ENCODE measurements at places on chromosomes 7 and 10. TPM values are rescaled to one million over a fixed set of nuclear protein-coding genes. Genes with fewer than 3 reads are reported as not detected.

SORCS1 gene
- total RNA-seq: 4.9 TPM

- DNase-seq: no peak
- no peaks in the 10 kb centered on the region for H3K4me1 ChIP-seq
- H3K27ac ChIP-seq: no peak overlapping the region
- no peak overlapping the region for H3K4me3 ChIP-seq
Observed at GRCh38 chr10:12586741-12587140, 237.4 kb downstream of the CAMK1D start.

PILRA gene
- 7.3 TPM for total RNA-seq

RALA gene
- total RNA-seq: 68.5 TPM

- no peak overlapping the region for H3K4me3 ChIP-seq
- no peaks in the 10 kb centered on the region for H3K4me1 ChIP-seq
- H3K27me3 ChIP-seq: no peaks in the 10 kb centered on the region
- DNase-seq: no peak
Observed at GRCh38 chr7:32809347-32809746, 82.2 kb downstream of the KBTBD2 start.

CPN1 gene
- total RNA-seq: 0.15 TPM

TMEM225B gene
- total RNA-seq: not detected

MMD2 gene
- not detected for total RNA-seq

GRCh38 chr7:123562121-123562520 lies 4.5 kb upstream of the NDUFA5 start:
- H3K4me1 ChIP-seq: no peaks in the 10 kb centered on the region
- no peaks in the 10 kb centered on the region for H3K27me3 ChIP-seq
- no peak overlapping the region for H3K4me3 ChIP-seq

DNA sequence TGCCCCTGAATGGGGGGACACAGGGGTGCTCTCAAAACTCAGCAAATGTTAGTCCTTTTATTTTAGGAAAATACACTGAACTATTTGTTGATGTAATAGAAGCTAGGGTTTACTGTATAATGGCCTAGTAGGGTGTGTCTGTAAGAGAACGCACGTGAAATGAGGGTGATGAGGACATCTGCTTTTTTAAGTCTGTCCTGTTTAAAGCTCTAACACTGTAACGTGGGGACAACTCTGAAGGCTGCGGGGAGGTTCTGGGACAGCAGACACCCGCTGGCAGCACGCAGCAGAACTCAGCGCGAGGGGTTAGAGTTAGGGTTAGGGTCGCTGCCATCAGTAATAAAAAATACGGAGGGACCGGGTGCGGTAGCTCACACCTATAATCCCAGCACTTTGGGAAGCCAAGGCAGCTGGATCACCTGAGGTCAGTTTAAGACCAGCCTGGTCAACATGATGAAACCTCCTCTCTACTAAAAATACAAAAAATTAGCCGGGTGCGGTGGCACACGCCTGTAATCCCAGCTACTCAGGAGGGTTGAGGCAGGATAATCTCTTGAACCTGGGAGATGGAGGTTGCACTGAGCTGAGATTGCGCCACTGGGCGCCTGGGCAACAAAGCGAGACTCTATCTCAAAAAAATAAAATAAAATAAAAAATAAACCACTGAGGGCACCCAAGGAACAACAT lies 98.0 kb downstream of the CTBP2 start:
- peaks cover 2% of the 10 kb centered on the region for H3K36me3 ChIP-seq
- H3K27me3 ChIP-seq: no peaks in the 10 kb centered on the region
- no peak for DNase-seq
- H3K27ac ChIP-seq: no peak overlapping the region

- H3K4me1 ChIP-seq: peaks cover 15% of the 10 kb centered on the region
- no peaks in the 10 kb centered on the region for H3K36me3 ChIP-seq
- peak overlapping the region; percentile 65 for H3K4me3 ChIP-seq
- H3K27me3 ChIP-seq: peaks cover 12% of the 10 kb centered on the region
- no peak overlapping the region for H3K27ac ChIP-seq
Observed at GRCh38 chr7:130141884-130142653, 63.1 kb downstream of the TMEM209 start.

DNA sequence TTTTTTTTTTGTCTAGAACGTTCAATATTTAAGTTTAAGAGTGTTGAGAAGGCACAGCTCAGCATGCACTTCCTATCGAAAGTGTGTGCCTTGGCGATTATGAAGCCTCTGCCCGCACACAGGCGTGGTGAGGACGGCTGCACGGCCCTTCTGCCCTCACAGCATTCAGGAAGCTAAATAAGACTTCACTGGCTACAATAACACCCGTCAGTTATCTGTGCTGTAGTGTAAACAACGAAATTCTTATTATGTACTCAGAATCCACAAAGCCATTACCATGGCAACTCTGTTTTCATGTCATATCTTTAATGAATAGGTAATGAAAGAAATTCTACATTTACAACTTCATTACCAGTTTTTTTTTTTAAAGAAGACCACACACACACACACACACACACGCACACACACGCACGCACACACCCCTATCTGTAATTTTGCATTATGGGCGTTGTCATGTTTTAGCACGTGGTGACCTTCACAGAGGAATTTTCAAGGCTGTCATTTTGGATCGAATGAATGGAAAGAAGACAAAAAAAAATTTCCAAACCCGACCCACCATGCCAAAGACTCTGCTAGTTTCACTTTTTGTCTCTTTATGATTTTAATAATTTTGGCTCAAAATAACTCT lies 254.8 kb upstream of the CTBP2 start:
- H3K4me1 ChIP-seq: no peaks in the 10 kb centered on the region
- no peak overlapping the region for H3K27ac ChIP-seq
- no peak overlapping the region for H3K4me3 ChIP-seq
- no peak for DNase-seq
- no peaks in the 10 kb centered on the region for H3K27me3 ChIP-seq

HTRA1 gene
- 15.8 TPM for total RNA-seq

GRCh38 chr7:99648843-99649242 lies 31.0 kb downstream of the CYP3A5 start:
- no peaks in the 10 kb centered on the region for H3K4me1 ChIP-seq
- H3K36me3 ChIP-seq: no peaks in the 10 kb centered on the region
- no peaks in the 10 kb centered on the region for H3K27me3 ChIP-seq
- DNase-seq: no peak
- no peak overlapping the region for H3K4me3 ChIP-seq

- H3K27me3 ChIP-seq: peaks cover 2% of the 10 kb centered on the region
- DNase-seq: no peak
- no peak overlapping the region for H3K4me3 ChIP-seq
- no peak overlapping the region for H3K27ac ChIP-seq
- no peaks in the 10 kb centered on the region for H3K36me3 ChIP-seq
Observed at GRCh38 chr10:98055841-98056516, 25.6 kb upstream of the CRTAC1 start.

DNA sequence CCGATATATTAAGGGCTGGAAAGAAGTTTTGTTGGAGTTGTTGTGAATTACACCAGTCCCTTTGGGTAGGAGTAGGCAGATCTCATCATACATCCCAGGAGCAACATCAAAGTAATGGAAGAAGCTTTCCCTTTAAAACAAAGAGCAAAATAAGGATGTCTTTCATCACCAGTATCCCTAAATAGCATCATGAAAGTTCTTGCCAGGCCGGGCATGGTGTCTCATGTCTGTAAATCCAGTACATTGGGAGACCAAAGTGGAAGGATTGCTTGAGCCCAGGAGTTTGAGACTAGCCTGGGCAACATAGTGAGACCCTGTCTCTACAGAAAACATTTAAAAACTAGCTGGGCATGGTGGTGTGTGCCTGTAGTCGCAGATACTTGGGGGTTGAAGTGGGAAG lies 38.7 kb downstream of the LRRC20 start:
- no peak for DNase-seq
- no peak overlapping the region for H3K27ac ChIP-seq
- no peak overlapping the region for H3K4me3 ChIP-seq
- H3K4me1 ChIP-seq: no peaks in the 10 kb centered on the region
- no peaks in the 10 kb centered on the region for H3K27me3 ChIP-seq
- no peaks in the 10 kb centered on the region for H3K36me3 ChIP-seq

PTER gene
- 7.8 TPM for total RNA-seq

DNA sequence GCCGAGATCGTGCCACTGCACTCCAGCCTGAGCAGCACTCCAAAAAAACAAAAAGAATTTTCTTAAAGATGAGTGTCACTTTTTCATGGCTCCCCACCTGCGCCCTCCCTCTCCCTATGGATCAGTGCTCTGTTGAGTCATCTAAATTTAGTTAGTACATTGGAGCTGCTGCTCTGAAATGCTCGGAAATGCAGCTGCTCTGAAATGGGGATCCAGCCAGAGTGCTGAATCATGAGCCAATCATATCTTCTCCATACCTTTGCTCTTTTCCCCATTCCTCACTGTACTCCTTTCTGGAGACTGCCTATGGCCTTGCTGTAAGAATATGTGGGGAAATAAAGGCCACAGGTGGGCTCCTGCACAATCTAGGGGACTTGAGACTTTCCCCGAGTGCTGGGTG lies 188.8 kb downstream of the ZNF438 start:
- no peaks in the 10 kb centered on the region for H3K27me3 ChIP-seq
- H3K4me3 ChIP-seq: no peak overlapping the region

- no peaks in the 10 kb centered on the region for H3K4me1 ChIP-seq
- H3K27me3 ChIP-seq: no peaks in the 10 kb centered on the region
- H3K36me3 ChIP-seq: no peaks in the 10 kb centered on the region
- no peak overlapping the region for H3K27ac ChIP-seq
Observed at GRCh38 chr7:10300577-10300976, 673.1 kb upstream of the PHF14 start.

DNA sequence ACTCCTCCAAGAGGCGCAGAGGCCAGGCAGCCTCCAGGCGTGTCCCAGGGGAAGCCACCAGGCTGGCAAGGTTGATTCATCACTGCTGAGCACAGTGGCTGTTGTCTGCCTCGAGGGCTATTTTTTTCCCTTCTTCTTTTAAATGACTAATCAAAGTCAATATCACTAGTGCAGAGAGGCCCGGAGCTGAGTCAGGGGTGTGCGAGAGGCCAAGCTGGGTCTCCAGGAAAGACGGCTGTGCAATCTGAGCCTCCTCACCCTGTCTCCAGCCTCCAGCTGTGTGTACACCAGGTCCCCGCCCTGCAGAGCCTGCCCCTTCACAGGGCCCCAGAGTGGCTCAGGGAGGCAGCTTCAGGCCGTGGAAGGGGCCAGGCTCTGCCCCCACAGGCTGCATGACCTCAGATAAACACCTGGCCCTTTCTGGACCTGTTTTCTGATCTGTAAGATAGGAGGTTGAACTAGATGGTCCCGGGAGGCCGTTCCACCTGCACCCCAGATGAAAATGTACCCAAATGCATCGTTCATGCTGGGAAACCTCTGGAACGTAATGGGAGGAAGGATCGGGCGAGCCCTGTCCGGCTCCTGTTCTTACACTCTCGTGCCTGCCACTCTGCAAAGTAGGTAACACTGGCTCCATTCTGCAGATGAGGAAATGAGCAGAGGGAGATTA lies 3.7 kb downstream of the STX1A start:
- no peak overlapping the region for H3K27ac ChIP-seq
- H3K27me3 ChIP-seq: peaks cover 10% of the 10 kb centered on the region
- H3K4me3 ChIP-seq: no peak overlapping the region
- DNase-seq: no peak
- H3K4me1 ChIP-seq: no peaks in the 10 kb centered on the region
- H3K36me3 ChIP-seq: no peaks in the 10 kb centered on the region

CAV2 gene
- total RNA-seq: 6.4 TPM

- no peak for DNase-seq
- H3K27me3 ChIP-seq: no peaks in the 10 kb centered on the region
- H3K4me1 ChIP-seq: no peaks in the 10 kb centered on the region
- no peaks in the 10 kb centered on the region for H3K36me3 ChIP-seq
- H3K27ac ChIP-seq: no peak overlapping the region
- no peak overlapping the region for H3K4me3 ChIP-seq
Observed at GRCh38 chr10:78434886-78435285, 401.2 kb downstream of the RPS24 start.

DNA sequence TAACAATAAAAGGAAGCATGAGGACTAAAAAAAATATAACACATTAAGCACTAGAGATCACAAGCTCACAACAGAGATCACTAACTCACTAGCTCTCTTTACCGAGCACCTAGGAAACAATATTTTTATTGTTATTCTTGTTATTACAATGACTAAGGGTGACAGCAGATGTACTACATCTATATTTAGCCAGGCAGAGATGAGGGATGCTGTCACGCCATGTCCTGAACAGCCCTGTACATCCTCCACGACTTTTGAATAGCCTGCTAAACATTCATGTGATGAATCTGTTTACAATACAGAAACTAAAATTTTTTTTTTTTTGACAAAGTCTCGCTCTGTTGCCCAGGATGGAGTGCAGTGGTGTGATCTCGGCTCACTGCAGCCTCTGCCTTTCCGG lies 22.7 kb downstream of the FAM133B start:
- no peak overlapping the region for H3K4me3 ChIP-seq
- no peak for DNase-seq
- peaks cover 2% of the 10 kb centered on the region for H3K36me3 ChIP-seq
- H3K27ac ChIP-seq: no peak overlapping the region
- H3K4me1 ChIP-seq: no peaks in the 10 kb centered on the region

GRCh38 chr10:78578929-78579328 lies 489.8 kb upstream of the ZMIZ1 start:
- H3K4me1 ChIP-seq: no peaks in the 10 kb centered on the region
- H3K27ac ChIP-seq: no peak overlapping the region

PMS2 gene
- total RNA-seq: 12.1 TPM

DNA sequence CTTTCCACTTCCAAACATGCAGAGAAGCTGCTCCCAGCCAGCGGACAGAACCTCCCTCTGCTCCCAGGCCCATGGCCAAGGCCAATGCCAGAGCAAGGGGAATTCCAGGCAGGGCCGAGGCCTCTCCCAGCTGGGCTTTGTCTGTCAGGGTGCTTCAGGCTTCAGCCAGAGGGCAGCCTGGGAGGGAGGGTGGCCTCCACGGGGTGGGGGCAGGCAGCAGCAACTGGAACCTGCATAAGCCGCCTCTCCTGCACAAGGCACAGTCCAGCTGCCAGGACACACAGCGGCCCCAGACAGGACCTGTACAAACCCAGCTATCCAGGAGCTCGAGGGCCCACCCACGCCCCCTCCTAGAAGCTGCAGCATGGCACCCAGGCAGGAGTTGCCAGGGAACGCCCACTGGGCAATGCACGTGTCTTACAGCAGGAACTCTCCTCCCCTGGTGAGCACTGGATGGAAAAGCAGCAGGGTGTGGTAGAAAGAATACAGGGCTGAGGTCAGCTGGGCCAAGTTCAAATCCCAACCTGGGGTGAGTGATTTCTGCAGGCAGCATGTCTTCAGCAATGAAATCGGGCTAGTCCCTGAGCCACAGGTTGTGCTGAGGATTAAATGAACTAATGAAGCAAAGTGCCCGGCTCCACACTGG lies 7.6 kb downstream of the FAM53B start:
- H3K36me3 ChIP-seq: no peaks in the 10 kb centered on the region
- no peaks in the 10 kb centered on the region for H3K27me3 ChIP-seq
- no peak for DNase-seq
- no peak overlapping the region for H3K4me3 ChIP-seq
- H3K4me1 ChIP-seq: peaks cover 35% of the 10 kb centered on the region

GRCh38 chr10:23345861-23346260 lies 1.3 kb upstream of the C10orf67 start:
- H3K4me1 ChIP-seq: peaks cover 6% of the 10 kb centered on the region
- H3K27ac ChIP-seq: no peak overlapping the region
- no peak for DNase-seq
- no peaks in the 10 kb centered on the region for H3K36me3 ChIP-seq
- peaks cover 3% of the 10 kb centered on the region for H3K27me3 ChIP-seq
- H3K4me3 ChIP-seq: no peak overlapping the region

GRCh38 chr10:105797234-105797890 lies 1156.3 kb downstream of the SORCS3 start:
- H3K27ac ChIP-seq: no peak overlapping the region
- H3K27me3 ChIP-seq: no peaks in the 10 kb centered on the region
- no peaks in the 10 kb centered on the region for H3K4me1 ChIP-seq

Data from H1 (cell line).